ENCODE measurements at places on chromosomes 11 and 22. TPM values are rescaled to one million over a fixed set of nuclear protein-coding genes. Genes with fewer than 3 reads are reported as not detected.

- DNase-seq: no peak
Observed at GRCh38 chr22:44823806-44824205, 71.4 kb downstream of the ARHGAP8 start.

DNA sequence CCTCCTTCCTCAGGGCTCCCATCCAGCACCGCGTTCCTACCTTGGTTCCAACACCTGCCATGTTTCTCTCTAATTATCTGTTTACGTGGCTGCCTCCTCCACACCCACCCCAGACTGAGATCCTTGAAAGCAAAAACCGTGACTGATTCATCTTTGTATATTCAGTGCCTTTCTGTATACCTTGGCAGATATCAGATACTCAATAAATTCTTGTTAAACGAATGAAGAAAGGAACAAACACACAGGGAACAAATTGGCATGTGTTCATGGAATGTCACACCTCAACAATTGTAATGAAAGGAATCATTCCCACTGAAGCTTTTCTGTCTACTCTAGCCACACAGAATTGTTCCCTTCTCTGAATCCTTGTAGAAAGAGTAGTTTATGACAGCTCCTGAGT lies 20.4 kb upstream of the LRRC55 start:
- DNase-seq: no peak

GDPD4 gene
- 0.13 TPM for polyA plus RNA-seq

FXYD6 gene
- 150 TPM for polyA plus RNA-seq

FGF3 gene
- not detected for polyA plus RNA-seq

GRCh38 chr11:6505577-6506240 lies 8.6 kb downstream of the DNHD1 start:
- DNase-seq: no peak

FBLN1 gene
- polyA plus RNA-seq: 103 TPM

DDIAS gene
- 6.4 TPM for polyA plus RNA-seq

TYR gene
- 0.33 TPM for polyA plus RNA-seq

DNA sequence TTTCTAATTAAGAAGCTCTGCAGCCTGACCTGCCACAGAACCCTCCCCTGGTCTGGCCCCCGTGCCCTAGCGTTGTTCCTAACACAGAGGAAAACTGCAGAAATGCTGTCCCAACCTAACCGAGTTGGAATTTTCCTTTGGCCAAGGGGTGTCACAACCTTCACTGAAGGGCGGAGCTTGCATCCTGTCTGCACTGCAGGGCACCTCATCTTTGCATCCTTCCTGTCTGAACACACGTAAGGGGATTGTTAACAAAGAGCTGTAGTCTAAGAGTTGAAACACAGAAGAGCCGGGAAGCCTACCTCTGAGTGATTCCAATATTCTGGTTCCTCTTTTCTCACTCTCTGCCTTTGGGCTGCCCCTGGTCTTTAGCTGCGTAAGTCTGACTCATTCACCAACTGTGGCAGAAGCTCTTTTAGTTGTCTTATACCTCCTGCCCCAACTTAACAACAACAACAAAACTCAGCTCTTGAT lies 1.6 kb downstream of the DIXDC1 start:
- no peak for DNase-seq

VSIG2 gene
- polyA plus RNA-seq: 10.7 TPM

DNA sequence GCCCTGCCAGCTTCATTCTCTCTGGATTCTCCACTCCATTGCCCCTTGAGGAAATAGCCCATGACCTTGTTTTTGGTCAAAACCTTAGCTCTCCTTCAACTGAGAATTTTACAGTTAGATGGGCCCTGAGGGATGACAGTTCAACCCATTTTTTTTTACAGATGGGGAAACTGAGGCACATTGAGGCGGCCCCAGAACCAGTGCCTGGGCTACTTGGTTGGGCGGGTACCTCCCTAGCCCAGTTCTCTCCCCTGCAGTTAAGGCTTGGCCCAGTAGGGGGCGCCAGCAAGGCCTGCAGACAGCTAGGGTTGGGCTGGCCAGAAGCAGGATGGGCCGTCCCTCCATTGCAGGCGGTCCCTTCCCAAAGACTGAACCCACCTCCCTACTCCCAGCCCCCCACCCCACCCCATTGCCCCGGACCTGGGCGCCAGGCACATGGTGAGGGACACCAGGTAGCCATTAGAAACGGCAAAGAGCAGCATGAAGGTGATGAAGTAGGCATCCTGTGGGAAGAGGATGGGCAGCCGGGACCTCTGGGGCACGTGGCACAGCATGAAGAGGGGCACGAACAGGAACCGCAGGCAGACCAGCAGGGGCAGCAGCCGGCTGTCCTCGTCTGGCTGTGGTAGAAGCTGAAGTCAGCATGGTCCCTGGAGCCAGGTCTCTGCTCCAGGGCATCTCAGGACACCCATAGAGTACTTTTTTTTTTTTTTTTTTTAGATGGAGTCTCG lies 7.6 kb downstream of the SLC29A2 start:
- no peak for DNase-seq

GRCh38 chr22:23762842-23763578 lies at the start of gene C22orf15:
TSS of gene C22orf15 (plus strand) at chr22:23762990. CDS start at chr22:23763307, 317 bp downstream.
- no peak for DNase-seq

RGL4 gene
- 2.0 TPM for polyA plus RNA-seq
